NCI-H1417 (cell line): ENCODE measurements at places on chromosomes 5 and 9.

GRCh38 chr5:17898766-17899165, 264.5 kb downstream of the TAF11L14 start:
- peak; percentile 41 for DNase-seq

DNA sequence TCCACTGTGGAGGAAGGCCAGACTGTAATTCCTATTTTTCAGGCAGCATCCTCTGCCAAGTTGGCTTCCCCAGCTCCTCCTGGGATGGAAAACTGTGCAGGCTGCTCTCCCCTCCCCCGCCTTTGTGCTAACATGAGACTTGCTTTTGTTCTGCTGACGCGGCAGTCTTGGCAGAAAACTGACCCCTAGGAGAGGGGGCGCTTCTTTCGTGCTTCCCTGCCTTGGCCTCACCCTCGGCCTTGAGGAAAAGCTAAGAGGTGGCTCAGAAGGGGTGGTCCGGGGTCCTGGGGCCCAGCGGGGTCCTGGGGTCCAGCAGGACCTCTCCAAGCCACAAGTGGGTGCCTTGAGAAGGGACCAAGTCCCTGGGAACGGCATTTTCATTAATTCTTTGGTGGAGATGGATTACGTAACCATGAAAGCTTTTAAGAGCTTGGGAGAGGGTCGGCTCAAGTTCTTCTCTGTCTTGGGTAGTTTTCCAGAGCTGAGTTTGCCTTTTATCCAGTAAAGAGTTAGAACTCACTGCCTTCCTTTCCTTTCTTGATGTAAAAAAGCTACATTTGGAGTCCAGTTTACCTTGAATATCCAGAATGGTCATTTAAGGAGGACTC, 51.0 kb downstream of the SH3PXD2B start:
- DNase-seq: no peak

DNA sequence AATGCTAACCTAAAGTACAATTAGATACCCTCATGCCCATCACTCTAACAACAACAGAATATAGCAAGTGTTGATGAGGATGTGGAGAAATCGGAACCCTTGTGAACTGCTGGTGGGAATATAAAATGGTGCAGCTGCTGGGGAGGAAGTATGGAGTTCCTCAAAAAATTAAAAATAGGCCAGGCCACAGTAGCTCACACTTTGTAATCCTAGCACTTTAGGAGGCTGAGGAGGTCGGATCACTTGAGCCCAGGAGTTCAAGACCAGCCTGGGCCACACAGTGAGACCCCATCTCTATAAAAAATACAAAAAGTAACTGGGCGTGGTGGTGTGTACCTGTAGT, 18.0 kb upstream of the MRNIP start:
- no peak for DNase-seq

DNA sequence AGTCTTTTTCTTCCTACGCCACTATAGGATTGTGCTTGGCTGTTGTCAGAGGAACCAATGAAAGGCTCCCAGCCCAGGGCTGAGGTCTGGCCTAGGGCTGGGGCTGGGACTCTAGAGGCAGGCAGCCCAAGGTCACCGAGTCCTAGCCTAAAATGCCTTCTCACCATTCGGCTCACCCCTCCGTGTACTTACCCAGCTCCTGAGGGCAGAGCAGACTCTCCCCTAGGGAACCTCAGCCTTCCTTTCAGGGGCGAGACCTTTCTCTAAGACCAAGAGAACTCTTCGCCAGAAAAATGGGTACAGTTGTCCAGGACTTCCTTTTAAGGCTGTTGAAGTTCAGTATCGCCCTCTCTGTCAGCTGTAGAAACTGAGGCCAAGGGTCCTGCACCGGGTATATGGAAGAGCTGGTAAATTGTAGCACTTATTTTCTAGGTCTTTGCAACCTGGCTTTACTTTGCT, 1.7 kb upstream of the SPRY4 start:
- no peak for DNase-seq

- no peak for DNase-seq
These were observed 395.4 kb downstream of the NTRK2 start for GRCh38 chr9:85064811-85065371.

DNA sequence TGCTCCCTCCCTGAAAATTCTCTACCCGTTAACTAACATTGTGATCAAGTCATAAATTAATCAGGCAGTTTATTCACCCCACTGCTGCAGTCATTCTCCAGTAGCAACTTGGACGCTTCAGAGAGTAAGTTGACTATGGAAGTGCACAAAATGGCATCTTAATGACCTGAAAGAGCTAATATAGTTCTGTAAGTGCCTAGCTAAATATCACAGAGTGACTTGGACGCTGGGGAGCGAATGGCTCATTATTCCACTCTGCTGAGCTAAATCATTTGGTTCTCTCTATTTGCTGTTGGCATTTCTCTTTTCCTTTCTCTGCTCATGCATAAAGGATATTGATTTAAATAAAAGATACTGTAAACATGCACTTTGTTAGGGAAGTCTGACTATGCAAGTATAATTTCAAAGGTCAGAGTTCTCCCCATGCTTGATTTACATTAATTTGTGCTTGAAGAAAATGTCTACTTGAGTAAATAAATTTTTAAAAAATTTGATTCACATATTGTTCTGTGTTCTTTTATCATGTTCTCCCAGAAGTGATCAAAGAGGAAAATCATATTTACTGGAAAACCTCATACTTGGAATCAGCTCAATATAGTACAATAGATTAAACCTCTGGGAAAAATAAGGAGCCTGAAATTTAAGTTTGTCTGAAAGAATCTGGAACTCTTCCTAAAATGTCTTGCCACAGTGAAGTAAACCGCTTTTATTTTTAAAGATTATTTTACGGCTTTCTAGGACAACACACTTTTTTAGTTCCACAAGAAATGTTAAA, 169.5 kb upstream of the HAPLN1 start:
- DNase-seq: peak; percentile 62

GRCh38 chr5:64921386-64921785, 152.7 kb downstream of the CWC27 start:
- DNase-seq: no peak

- no peak for DNase-seq
These were observed 5.1 kb downstream of the SEMA5A start for GRCh38 chr5:9540791-9541190.

- peak; percentile 34 for DNase-seq
These were observed 92.1 kb upstream of the MAP1B start for GRCh38 chr5:72015103-72015548.

DNA sequence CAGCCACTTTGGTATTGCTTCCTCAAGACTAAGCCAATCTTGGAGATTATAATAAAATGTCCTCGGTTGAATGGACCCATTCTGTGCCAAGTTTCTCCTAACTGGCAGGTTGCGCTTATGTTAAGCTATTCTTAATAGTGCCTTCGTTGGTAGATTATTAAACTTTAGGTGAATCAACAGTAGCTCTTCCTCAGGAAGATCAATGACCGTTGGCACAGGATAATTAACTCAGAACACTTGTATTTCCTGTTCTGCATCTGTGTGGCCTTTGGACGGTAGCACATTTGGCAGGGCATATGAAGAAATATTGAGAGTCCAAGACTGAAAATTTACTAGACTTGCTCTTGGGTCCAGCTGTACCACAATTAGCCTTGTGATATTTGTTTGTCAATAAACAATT, 402.9 kb downstream of the MLLT3 start:
- no peak for DNase-seq

- DNase-seq: peak; percentile 83
These were observed 4.6 kb upstream of the SLC25A48 start for GRCh38 chr5:135829681-135830383.

DNA sequence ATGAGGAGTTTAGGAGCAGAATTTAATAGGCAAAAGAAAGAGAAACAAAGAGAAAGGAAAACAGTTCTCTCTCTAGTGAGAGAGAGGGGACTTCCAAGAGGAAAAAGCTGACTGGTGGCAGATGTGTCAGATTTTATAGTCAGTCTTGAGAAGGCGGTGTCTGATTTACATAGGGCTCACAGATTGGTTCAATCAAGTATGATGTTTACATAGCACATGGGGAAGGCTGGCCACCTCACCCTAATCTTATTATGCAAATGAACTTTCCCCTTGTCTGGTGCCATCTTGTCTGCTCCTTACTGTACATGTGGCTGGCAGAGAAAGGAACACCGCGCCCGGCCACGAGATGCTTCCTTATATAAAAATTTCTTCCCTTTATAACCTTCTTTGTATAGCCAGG, 24.7 kb downstream of the UNC13B start:
- no peak for DNase-seq

DNA sequence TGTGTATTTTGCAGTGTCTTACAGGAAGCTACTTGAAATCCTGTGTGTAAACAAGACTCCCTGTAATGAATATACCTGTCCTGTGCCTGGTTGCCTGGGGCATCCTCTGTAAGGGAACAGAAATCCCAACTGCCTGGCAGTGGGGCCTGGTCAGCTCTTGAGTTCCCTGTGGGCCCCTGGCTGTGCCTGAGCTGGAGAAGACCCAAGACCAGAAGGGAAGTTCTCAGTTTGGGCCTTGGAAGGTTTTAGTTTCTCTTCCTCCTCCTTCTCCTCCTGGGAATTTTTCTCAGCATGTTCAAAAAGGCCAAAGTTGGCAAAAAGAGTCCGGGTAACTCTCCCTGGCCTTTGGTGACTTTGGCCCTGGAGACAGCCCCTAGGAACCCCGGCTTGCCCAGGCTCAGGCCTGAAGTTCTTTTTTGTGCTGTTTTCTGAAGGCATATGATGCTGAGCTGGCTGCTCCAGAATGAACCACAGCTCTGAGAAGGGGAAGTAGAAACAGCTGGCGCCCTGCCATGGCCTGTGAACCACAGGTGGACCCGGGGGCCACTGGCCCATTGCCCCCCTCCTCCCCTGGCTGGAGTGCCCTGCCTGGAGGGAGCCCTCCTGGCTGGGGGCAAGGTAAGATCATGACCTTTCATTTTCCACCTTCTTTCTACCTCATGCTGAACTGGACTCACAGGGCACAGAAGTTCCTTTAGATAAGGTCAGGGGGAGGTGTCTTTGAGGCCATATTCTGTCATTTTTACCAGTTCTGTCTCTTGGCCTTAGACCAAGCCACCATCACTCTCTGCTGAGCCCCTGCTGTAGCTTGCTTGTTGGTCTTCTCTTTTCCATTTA, 5.8 kb downstream of the TMEM268 start:
- DNase-seq: peak; percentile 35

GRCh38 chr9:34291023-34291422, 38.0 kb downstream of the KIF24 start:
- DNase-seq: no peak

GRCh38 chr9:136520053-136520540, 25.8 kb downstream of the NOTCH1 start:
- peak; percentile 81 for DNase-seq

- DNase-seq: no peak
These were observed 375.5 kb downstream of the PDE4D start for GRCh38 chr5:59517926-59518585.

- no peak for DNase-seq
These were observed 90.2 kb downstream of the RAPGEF1 start for GRCh38 chr9:131649646-131650045.

DNA sequence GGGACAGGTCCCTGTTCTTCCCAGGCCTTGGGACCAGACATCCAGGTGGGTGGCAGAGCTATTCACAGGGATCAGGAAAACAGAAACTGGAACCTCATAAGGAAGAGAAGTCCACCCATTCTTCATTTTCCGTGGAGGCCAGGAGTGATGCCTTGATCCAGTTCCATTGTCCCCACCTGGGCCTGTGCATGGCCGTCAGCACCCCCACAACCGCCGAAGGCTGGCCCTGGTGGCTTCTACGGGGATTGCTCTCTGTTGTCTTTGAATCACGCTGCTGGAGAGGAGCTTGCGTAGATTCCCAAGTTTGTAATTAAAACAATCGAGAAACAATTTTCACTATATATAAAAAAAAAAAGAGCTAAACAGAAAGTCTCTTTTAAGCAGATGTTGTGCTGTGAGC, 134.4 kb downstream of the MVB12B start:
- no peak for DNase-seq

DNA sequence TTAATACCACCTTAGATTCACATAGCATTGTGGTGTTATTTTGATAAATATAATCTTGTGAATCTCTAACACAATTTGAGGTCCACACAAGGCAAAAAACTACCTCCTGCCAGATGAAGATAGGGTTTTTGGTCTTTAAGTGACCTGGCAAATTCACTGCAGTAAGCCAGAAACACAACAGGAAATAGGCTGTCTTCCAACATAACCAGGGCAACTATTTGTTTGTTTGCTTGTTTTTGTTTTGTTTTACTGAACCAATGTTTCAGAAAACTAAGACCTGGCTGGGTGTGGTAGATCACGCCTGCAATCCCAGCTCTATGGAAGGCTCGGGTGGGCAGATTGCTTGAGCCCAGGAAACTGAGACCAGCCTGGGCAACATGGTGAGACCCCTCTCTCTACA, 95.5 kb downstream of the USP20 start:
- no peak for DNase-seq

DNA sequence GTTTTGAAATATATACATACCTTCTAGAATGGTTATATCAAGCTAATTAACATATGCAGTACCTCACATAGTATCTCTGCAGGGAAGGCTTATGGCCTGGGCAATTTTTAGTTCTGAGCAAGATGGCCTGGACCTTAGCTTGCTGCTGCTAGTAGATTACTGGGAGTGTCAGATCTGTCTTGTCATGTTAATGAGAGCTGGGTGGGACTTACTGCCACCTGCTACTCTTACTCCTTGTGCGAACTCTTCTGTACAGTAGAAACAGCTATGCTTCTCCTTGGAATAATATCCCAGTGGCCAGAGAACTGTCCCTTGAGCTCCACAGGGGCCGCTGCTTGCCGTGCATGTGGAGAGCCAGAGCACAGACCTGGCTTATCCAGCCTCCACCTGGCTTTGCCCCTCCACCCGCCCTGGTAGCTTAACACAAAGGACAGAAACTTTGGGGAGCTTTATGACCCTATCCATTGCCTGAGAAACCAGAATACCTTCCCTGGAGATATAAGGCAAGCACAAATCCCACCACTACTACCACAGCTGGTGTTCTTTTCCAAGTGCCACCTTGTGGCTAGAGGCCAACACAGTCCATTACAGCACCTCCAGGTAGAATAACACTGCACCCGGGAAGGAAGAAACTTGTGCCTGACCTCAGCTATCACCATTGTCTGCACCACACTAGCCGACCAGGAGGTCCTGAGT, 74.4 kb upstream of the RUSC2 start:
- no peak for DNase-seq

DNA sequence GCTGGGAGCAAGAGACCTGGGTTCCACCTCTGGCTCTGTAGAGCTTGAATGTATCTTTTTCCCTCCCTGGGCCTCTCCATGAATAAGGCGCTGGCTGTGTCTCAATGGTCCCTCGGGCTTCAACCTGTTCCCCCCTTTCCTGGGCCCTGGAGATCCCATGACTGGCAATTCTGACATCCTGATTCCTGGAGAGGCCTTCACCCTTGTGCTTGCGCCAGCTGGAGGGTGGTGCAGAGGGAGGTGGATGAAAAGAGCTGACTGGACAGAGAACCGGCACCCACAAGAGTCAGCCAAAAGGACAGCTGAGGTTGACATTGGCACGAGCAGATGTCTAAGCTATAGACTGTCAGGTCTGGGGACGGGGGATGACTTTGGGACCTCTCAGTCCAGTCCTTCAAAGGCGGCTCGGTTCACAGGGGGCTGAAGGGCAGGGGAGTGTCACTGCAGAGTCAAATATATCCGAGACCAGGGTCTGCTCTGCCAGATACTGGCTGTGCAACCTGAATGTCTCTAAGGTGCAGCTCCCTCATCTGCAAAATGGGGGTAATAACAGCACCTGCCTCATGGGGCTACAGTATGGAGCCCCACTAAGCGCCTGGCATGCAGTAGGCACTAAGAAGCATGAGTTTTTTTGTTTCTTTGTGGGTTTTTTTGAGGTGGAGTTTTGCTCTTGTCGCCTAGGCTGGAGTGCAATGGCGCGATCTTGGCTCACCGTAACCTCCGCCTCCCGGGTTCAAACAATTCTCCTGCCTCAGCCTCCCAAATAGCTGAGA, 13.8 kb downstream of the DNM1 start:
- DNase-seq: no peak
